ENCODE measurements at places on chromosomes 7 and 10. TPM values are rescaled to one million over a fixed set of nuclear protein-coding genes. Genes with fewer than 3 reads are reported as not detected.

CLDN4 gene
- total RNA-seq, result 1.7 TPM

EPO gene
- total RNA-seq, result not detected

SHH gene
- total RNA-seq, result under 0.01 TPM

AOAH gene
- not detected for total RNA-seq

SEMA3E gene
- total RNA-seq, result 6.8 TPM

TMEM196 gene
- not detected for total RNA-seq

ARPC1B gene
- 592 TPM for total RNA-seq

CYP3A4 gene
- total RNA-seq, result not detected

SORCS3 gene
- total RNA-seq, result not detected

KCND2 gene
- 7.3 TPM for total RNA-seq

INMT gene
- 20.8 TPM for total RNA-seq

ACHE gene
- total RNA-seq, result 2.2 TPM

AEBP1 gene
- total RNA-seq, result 132 TPM

Measured in smooth muscle cell of trachea (primary cell).